Foreskin keratinocyte (primary cell): ENCODE measurements at places on chromosomes 2 and 18. TPM values are rescaled to one million over a fixed set of nuclear protein-coding genes. Genes with fewer than 3 reads are reported as not detected.

AGXT gene
- not detected in 2 replicates for total RNA-seq

FAP gene
- 1.2 and 3.0 TPM in 2 replicates for total RNA-seq

SPATA3 gene
- not detected in 2 replicates for total RNA-seq

ZNF396 gene
- 0.42 and 0.44 TPM in 2 replicates for total RNA-seq

ATP9B gene
- 9.4 and 11.8 TPM in 2 replicates for total RNA-seq

POTEI gene
- not detected in 2 replicates for total RNA-seq

MEP1B gene
- total RNA-seq, result not detected in 2 replicates

C2orf72 gene
- not detected in 2 replicates for total RNA-seq

CDCA7 gene
- total RNA-seq, result 46.0 and 53.9 TPM in 2 replicates

BOLL gene
- not detected in 2 replicates for total RNA-seq

HRH4 gene
- 0.04 TPM in 1 of 2 replicates, not detected in the other for total RNA-seq
